ENCODE measurements at places on chromosomes 2 and 18. TPM values are rescaled to one million over a fixed set of nuclear protein-coding genes. Genes with fewer than 3 reads are reported as not detected.

Gene FOSL2
- total RNA-seq = 34.2 TPM

Gene ARHGEF4
- 3.8 TPM for total RNA-seq

Gene PIEZO2
- total RNA-seq = 1.1 TPM

Gene TRIM54
- total RNA-seq = 247 TPM

Gene FAM161A
- total RNA-seq = 2.8 TPM

Gene GPR55
- not detected for total RNA-seq

Gene KIF3C
- total RNA-seq = 3.1 TPM

Gene CFAP53
- 0.62 TPM for total RNA-seq

Gene UGT1A7
- not detected for total RNA-seq

Gene DYNAP
- not detected for total RNA-seq

Gene SANBR
- total RNA-seq = 7.4 TPM

Gene GTF3C2
- total RNA-seq = 19.9 TPM

Gene MFSD6
- 75.0 TPM for total RNA-seq

Gene GALR1
- 0.05 TPM for total RNA-seq

Gene C2orf15
- total RNA-seq = 0.29 TPM

Gene SLC23A3
- 0.12 TPM for total RNA-seq

Gene TNFAIP6
- total RNA-seq = 8.1 TPM

Gene SLC4A5
- 1.6 TPM for total RNA-seq

Gene ASB18
- total RNA-seq = 8.3 TPM

Gene KCNS3
- total RNA-seq = 2.3 TPM

Gene MRO
- 0.42 TPM for total RNA-seq

Gene CGREF1
- total RNA-seq = not detected

Gene NXPH2
- total RNA-seq = 0.91 TPM

Gene AFF3
- total RNA-seq = 9.3 TPM

Gene PRLH
- not detected for total RNA-seq

Gene SIX2
- total RNA-seq = 0.32 TPM

Gene GCC2
- total RNA-seq = 25.0 TPM

Gene THSD7B
- 0.17 TPM for total RNA-seq

Gene DSG4
- total RNA-seq = not detected

Gene EFR3B
- total RNA-seq = 8.0 TPM

Gene SLC8A1
- total RNA-seq = 1,361 TPM

Gene UPP2
- not detected for total RNA-seq

Gene QPCT
- total RNA-seq = 2.8 TPM

Gene KHK
- total RNA-seq = 2.2 TPM

Gene RUFY4
- total RNA-seq = 0.14 TPM

Gene TTC39C
- total RNA-seq = 6.4 TPM

Gene CNDP1
- total RNA-seq = not detected

Gene PLEKHM3
- total RNA-seq = 12.5 TPM

Gene GALNT13
- 0.22 TPM for total RNA-seq

Gene DNAH7
- total RNA-seq = 0.11 TPM

Gene PRKAG3
- not detected for total RNA-seq

Gene ANO7
- 2.6 TPM for total RNA-seq

Gene PLA2R1
- 3.7 TPM for total RNA-seq

Gene AGXT
- not detected for total RNA-seq

All from heart left ventricle (tissue), 16 donors.